ENCODE measurements at places on chromosomes 3 and 15.

DNA sequence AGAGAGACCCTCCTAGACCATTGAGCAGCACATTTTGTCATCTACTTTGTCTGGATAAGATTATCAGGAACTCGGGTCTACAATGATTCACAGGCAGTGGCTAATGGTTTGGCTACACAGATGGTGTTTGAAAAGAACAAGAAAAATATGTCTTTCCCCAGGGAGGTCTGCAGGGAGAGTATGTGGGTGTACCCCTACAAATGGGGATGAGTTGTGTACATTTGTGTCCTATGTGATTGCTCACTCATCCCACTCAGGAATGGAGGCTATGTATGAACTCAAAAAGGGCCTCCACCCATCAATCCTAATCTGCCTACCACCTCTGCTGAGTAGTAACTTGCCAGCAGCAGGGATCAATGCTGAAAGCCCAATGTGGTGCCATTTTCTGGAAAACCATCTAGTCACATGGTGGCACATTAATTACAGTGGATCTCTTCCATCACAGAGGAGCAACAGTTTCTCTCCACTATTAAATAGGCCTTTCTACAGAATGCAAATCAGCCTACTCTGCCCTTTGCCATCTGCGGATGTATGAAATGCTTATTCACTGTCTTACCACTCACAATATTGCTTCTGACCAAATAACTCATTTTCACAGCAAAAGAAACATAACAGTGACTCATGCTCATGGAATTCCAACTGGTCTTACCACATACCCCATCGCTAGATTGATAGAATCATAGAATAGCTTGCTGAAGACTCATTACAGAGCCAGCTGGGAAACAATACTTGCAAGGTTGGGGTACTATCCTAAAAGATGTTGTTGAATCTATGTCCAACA is 48.3 kb upstream of the TRIM42 start:
- DNase-seq = no peak

DNA sequence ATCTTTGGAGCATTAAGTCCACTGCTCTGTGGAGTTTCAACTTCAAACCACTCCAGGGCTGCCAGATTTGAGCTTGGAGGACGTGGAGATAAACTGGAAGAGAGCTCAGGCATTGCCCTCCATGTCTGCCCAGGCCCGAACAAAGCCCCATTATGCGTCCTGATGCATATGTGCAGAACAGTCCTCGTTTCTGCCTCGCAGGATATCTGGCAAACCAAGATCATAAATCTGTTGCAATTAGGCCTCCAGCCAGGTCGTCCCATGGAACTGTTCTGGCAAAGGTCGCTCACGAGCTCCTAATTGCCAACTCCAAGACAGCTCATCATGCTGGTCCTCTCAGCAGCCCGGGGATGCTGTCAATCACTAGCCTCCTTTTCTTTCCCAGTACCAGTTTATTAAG is 91.2 kb downstream of the SEMA5B start:
- DNase-seq = no peak

DNA sequence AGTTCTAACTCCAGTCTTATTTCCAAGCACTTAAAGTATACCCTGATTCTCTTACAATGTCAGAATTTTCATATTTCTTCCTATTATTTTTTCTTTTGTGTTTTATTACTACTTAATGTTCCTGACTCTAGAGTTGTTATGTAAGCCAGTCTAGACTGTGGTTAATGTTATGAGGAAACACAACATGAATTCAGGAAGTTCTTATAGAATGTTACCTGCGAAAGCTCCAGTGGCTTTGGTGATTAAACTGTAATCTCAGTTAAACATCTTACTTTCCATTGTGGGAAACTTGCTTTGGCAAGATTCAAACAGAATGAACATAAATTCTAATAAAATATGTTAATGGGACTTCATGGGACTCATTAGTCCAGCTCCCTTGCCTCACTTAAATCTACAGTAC is 36.6 kb upstream of the CHL1 start:
- DNase-seq = no peak

DNA sequence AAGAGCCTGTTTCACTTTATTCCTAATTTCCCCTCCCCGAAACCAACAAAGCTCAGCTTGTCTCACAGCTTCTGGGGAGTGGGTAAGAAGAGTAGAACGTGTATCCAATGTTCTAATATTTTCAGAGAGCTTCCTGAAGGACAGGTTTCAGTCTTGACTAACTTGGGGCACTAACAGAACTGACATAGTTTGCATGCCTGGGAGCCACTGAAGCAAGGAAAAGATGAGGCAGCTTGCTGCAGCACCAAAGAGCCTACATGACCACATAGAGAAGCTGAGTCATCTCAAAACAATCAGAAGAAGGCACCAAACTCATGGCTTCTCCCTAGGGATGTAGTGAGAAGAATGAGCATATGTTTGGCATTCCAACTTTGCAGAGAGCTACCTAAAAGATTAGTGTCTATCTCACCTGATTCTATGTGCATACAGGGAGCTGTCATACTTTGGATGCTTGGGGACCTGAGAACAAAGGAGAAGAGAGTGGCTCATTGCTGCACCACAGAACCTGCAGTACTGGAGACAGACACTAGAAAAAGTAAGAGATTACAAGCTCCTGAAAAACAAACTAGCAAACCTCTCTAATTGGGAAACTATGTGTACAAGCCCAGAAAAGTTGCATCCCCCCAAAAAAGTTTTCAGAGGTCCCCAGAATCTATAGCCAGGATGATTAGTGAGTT is 86.9 kb downstream of the DCLK3 start:
- no peak for DNase-seq

GRCh38 chr3:17579289-17580031 is 163.0 kb downstream of the TBC1D5 start:
- DNase-seq = no peak

- no peak for DNase-seq
Observed at GRCh38 chr3:32719335-32719734, 34.3 kb downstream of the CNOT10 start.

GRCh38 chr15:71387810-71388209 is 272.5 kb downstream of the THSD4 start:
- no peak for DNase-seq

GRCh38 chr3:98048586-98048985 is 13.5 kb upstream of the GABRR3 start:
- no peak for DNase-seq

DNA sequence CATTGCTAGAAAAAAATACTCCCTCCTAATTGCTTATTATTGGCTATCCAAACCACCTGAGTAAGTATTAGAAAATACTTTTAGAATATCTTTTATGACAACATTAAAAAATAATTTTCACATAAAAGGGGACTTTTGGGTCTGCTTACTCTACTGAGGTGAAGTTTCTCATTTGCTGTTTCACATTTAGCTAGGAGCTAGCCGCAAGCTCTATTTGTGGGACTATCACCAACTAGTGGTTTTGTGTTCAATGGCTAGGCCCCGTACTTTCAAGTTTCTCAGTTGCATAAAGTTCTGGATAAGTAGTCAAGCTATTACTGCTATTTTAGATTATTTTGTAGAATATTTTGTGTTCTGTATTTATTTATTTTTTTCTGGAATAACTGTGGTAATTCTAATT is 244.2 kb upstream of the SLITRK3 start:
- no peak for DNase-seq

DNA sequence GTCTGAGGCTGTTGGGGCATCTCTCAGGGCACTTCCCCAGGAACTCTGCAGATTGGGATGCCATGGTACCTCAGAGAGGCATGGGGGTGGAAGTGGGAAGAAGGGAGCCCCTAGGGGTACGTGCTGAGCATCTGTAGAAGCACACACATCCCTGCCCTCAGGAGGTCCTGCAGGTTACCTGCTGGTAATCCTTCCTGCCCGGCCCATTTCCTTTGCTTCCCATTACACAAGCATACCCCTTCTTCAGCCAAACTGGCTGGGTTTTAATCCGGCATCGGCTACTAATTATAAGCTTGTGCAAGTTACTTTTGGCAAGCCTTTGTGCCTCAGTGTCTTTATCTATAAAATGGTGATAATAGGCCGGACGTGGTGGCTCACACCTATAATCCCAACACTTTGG is 3.1 kb upstream of the SMAD6 start:
- DNase-seq = no peak

- DNase-seq = no peak
Observed at GRCh38 chr3:66971245-66971644, 26.9 kb upstream of the KBTBD8 start.

DNA sequence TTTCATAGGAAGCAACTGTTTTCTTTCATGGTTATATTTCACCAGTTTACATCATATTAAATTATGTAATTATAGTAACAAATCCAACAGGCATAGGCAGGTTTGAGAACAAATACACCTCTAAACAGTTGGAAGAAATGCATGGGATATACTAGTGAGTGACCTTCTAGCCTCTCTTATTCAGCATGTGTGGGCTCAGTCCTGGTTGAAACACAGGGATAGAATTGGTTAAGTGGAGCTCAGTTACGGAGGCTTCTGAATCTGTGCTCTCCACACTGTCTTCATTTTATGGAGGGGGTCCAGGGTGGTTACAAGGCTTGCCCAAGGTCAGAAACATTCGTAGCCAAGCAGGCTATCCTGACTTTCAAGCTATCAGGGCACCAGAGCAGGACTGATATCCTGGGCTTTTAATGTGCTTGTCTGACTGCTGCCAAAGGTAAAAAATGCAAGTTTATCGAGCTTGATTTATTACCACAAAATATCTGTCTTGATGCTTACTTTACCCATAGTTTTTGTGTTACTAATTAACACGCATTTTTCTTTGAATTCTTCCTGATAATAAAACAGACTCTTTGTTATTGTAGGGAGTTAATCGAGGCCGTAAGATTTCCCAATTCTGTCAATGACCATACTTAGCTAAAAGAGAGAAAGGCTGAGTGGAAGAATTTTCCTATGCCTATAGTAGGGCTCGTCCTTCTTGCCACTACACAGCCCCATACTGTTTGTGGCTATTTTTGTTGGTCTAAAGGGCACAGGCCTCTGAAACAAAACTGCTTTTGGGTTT is 89.6 kb downstream of the FILIP1L start:
- DNase-seq = no peak

DNA sequence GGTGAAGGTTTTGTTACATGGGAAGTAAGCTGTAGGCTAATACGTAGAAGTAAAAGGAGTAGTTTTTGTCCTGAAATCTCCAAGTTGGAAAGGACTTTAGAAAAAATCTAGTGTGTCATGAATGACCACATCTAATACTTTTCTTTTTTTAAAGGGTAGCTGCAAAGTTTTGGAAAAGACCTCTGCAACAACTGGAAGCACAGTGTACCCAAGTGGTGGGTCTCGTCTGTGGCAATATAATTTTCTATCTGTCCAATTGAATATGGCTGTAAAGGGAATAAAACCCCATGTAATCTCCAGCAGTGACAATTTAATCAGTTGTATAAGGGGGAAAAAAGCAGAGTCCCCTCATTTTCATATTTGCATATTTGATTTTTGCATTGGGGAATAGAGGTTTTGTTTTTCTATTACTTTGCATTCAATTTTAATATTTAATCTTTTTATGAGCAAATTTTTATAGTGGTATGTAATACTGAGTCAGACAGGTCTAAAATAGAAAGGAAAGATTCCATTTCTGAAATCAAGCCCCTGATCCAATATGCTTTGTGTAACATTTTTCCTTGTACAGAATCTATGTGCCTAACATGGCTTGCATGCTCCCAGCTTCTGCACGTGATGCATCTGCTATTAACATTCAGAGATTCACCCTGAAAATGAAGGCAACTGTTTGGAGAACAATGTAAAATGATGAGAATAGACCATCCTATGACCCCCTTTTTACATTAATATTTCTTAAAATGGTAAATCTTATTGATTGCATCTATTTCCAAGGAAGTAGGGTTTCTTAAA is 531.4 kb downstream of the ZIC1 start:
- no peak for DNase-seq

DNA sequence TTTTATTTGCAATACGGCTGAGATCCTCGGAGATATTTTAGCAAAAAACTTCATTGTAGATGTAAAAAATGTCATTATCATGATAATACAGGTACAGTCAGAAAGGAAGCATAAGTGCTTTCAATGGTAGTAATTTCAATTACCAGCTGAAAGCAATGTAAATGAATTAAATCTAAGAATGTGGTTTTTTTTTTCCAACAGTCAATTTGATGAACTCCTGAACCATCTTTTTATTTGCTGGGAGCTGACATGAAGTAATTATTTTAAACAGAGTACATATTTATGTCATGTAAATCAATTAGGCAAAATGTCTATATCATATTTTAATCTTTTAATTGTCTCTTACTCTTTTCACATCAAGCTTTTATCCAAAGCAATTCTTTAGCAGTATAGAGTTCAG is 70.6 kb downstream of the MORC1 start:
- no peak for DNase-seq
